ENCODE measurements at places on chromosomes 2 and 18. TPM values are rescaled to one million over a fixed set of nuclear protein-coding genes. Genes with fewer than 3 reads are reported as not detected.

DNA sequence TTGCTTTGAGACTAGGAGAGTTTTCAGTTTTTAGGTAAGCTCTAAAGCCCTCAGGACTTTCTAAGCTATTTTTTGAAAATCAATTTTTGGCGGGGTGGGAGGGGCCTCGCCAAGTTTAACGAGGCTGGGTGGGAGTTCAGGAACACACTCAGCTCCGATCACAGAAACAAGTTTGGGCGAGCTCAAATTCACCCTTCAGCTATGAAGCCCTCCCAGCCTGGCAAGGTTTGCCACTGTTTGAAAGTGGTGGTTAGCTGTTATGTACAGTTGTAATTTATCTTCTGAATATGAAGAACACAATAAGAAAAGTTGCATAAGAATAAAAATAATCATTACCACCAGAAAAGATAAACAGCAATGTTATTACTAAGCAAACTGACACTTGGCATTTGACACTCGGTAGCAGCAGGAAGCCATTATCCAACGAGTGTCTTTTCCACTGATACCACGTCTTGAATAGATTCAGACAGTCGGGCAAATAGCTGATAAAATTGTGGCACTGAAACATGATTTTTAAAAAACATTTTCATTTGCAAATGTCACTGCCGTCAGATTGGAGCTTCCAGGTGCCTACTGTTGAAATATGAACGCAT, 59.8 kb downstream of the KCTD1 start:
- H3K4me1 ChIP-seq: peaks cover 7% of the 10 kb centered on the region
- no peaks in the 10 kb centered on the region for H3K36me3 ChIP-seq
- H3K27ac ChIP-seq: no peak overlapping the region
- no peak overlapping the region for H3K4me3 ChIP-seq
- no peak for DNase-seq
- no peaks in the 10 kb centered on the region for H3K27me3 ChIP-seq

- DNase-seq: no peak
- no peaks in the 10 kb centered on the region for H3K27me3 ChIP-seq
- no peak overlapping the region for H3K4me3 ChIP-seq
Measured at GRCh38 chr2:8355102-8355859, 326.6 kb upstream of the ID2 start.

DNA sequence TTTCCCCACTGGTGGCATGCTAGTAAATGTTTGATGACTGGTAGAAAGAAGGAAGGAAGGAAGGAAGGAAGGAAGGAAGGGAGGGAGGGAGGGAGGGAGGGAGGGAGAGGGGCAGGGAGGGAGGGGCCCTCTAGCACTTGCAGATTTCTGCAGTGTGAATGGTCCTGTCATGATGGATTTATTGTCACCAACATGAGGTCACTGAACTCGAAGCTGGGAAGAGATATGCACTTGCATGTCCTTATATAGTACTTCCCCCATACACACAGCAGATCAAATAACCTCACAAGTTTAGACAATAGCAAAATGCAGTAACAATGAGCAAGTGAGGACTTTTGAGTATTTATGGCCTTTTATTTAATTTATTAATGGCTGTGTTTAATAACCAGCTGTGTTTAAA, 44.5 kb upstream of the CXCR4 start:
- no peaks in the 10 kb centered on the region for H3K27me3 ChIP-seq
- H3K27ac ChIP-seq: no peak overlapping the region
- no peaks in the 10 kb centered on the region for H3K36me3 ChIP-seq
- no peak overlapping the region for H3K4me3 ChIP-seq
- no peaks in the 10 kb centered on the region for H3K4me1 ChIP-seq
- DNase-seq: no peak

- H3K27ac ChIP-seq: no peak overlapping the region
- H3K27me3 ChIP-seq: no peaks in the 10 kb centered on the region
Measured at GRCh38 chr2:240717181-240717641, 25.5 kb downstream of the AQP12A start.

- no peak for DNase-seq
- H3K27ac ChIP-seq: no peak overlapping the region
- no peaks in the 10 kb centered on the region for H3K4me1 ChIP-seq
- H3K4me3 ChIP-seq: no peak overlapping the region
- no peaks in the 10 kb centered on the region for H3K27me3 ChIP-seq
Measured at GRCh38 chr2:28276076-28276618, 116.5 kb upstream of the FOSL2 start.

DNA sequence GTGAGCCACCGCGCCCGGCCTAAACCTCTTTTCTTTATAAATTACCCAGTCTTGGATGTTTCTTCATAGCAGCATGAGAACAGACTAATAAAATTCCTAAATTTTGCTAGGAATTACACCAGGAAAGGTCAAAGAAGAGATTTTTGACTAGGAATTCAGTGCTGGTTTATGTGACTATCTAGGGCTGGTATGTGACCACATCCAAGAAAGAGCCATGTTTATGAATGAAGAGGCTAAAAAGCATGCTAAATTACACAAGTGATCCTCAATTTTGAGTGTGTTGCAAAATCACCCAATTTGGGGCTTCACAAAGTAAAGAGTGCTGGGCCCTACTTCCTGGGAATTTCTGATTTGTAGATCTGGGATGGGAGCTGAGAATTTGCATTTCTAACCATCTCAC, 123.6 kb downstream of the CSRNP3 start:
- H3K4me1 ChIP-seq: no peaks in the 10 kb centered on the region
- H3K4me3 ChIP-seq: no peak overlapping the region
- no peak for DNase-seq
- peaks cover 6% of the 10 kb centered on the region for H3K36me3 ChIP-seq

Gene SERPINB13
- total RNA-seq: not detected
